ENCODE measurements at places on chromosomes 4 and X.

DNA sequence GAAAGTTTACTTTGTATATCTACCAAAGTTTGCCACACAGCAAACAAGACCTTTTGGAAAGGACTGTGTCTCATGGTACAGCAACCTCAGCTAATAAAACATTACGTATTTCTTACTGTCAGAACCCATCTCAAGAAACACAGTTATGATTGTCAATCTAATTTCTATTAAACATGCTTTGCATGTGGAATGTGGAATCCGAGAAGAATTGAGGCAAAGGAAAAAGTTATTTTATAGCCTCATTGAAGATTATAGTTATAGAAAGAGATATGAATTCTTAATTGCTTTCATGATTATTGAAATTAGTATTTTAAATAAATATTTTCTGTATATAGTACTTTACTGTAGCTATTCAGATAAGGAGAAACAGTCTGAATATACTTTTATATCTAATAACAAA is 5.4 kb downstream of the PCDH7 start:
- DNase-seq = no peak

- DNase-seq = no peak
Observed at GRCh38 chrX:77917294-77917933, 6.9 kb downstream of the ATP7A start.

GRCh38 chr4:72701987-72702819 is 133.2 kb upstream of the ADAMTS3 start:
- DNase-seq = no peak

GRCh38 chr4:133929531-133930239 is 271.9 kb downstream of the PABPC4L start:
- DNase-seq = no peak

DNA sequence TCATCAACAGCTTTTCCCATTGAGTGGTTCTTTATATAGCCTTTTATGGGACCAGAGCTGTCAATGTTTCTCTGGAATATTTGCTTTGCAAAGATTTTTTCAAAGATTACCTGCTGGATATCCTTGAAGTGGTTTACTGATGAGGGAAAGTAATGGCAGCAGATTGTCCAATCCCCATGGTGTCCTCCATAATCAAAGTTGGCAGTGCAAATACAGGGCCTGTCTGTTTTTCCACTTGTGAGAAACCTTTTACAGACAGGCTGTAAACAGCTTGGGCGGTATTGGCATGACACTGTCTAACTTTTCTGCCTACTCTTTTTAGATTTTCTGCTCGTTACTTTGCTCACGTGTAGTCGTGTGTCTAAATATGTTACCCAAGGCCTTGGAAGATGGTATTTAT is 641.9 kb upstream of the NR3C2 start:
- no peak for DNase-seq

GRCh38 chrX:40096395-40097091 is 1.2 kb downstream of the BCOR start:
- DNase-seq = peak; percentile 54

DNA sequence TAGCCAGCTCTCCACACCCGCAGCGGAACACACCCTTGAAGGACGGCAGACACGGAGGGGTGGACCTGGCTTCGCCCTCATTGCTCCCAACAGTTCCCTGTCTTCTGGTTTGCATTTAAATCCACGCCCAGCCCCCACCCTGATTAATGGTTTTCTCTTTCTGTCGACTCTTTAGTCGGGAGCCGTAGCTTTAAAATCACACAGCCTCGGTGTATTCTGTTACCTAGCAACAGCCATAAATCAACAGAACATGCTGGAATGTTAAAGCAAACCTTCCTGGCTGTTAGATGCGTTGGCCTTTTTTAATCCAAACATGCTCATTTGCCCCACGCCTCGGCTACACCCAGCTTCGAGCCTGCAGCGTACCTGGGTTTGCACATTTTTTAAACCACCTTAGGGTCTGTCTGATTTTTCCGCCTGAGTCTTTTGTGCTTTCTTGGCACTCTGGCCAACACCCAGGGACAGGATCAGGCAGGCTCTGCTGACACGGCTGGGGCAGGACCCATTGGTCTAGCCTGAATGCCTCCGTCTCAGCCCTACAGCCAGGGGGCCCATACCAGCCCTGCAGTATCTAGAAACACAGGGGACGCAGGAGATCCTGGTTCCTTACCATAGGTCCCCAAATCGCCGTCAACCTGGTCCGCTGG is 21.4 kb upstream of the PPP2R2C start:
- DNase-seq = no peak

GRCh38 chrX:80306007-80306406 is 114.2 kb upstream of the TENT5D start:
- no peak for DNase-seq

DNA sequence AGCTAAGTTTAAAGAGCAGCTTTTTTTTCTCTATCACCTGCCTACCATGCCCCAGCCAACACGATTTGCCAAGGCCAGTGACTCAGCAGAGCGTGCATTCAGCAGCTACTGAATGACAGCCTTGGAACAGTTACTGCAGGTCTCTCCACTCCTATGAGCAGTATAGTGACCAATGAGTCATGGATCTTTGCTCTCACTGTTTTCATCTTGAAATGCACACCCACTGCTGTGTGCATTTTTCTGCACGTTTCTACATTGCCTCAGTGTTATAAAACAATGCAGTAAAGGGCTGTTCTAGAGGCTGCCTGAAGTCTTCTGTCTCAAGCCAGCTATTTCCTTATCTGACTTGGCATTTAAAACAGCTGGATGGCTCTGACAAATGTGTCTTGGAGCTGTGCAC is 66.0 kb upstream of the C4orf54 start:
- no peak for DNase-seq

- DNase-seq = no peak
Observed at GRCh38 chr4:184950926-184951325, 67.4 kb upstream of the HELT start.

- no peak for DNase-seq
Observed at GRCh38 chr4:104848597-104849225, 298.0 kb upstream of the TET2 start.

DNA sequence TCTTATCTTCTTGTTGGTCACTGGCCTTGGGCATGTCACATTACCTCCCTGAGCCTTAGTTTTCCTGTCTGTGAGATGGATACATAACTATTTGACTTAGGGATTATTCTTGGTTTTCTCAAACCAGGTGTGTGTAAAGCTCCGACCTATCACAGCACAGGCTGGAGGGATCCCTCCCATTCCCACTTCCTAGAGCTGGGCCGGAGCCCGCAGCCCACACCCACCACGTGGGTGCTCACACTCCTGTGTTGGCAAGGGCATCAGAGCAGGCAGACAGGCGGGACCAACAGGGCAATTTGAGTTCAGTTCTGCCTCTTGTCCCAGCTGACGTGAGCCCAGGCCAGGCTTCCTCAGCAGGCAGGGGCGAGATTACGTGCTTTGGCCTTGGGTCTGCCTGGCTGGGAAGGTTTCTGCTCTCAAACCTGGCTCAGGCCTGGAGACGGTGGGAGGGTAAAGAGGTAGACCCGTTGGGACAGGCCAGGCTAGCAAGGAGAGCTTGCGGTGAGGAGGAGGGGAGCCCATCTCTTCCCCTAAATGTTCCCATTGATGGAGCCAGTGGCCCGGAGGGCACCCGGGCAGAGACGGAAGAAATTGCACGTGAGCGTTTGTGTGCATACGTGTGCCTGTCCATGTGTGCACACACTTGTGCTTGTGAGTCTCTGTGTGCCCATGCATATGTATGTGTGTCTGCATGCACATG is 734 bp upstream of the SH3TC1 start:
- DNase-seq = no peak

- no peak for DNase-seq
Observed at GRCh38 chr4:53959343-53960120, 104.9 kb downstream of the CHIC2 start.

- DNase-seq = no peak
Observed at GRCh38 chr4:13162886-13163285, 321.3 kb downstream of the RAB28 start.

GRCh38 chrX:73289039-73289438 is 74.4 kb upstream of the NAP1L2 start:
- DNase-seq = no peak

DNA sequence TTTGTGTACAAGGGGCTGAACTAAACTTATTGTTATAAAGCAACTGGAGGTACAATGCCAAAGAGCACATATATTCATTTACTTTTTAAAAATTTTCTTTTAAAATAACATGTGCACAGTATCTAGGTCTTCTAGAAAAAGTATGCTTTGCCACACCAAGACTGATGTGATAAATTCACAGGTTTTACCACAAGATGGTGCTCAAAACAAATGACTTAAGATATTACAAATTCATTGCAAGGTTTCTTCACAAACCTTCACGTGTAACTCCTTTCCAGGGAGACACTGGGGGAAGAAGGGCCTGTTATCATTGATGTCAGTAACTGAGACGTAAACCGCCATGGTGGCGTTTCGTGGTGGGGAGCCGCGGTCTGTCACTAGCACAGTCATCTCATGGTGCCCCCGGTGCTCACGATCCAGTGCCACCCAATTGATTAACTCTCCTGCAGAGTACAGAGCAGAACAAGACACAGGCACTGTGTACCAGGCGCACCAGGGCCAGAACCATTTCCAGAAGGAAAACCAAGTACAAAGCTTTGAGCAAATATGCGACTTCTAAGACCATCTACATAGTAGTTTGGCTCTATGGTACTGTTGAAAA is 162.2 kb downstream of the DCHS2 start:
- DNase-seq = no peak

GRCh38 chr4:153890761-153891160 is 101.9 kb upstream of the SFRP2 start:
- DNase-seq = no peak

DNA sequence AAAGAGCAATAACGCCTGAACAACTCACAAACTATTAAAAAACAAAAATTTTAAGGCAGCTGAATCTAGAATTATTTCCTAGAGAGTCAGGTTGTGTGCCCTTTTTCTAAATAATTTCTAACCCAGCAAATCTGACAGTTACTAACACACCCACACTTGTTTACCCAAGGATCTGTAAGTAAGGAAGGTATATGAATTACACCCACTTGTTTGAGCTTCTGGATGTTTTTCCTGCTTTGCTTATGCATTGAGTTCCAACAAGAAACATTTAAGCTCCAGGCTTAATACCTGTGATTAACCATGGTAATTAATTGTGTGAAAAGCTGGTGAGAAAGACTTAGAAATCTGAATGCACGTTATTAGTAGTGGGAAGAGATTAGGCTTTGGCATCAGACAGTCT is 1.5 kb downstream of the NIPAL1 start:
- no peak for DNase-seq

DNA sequence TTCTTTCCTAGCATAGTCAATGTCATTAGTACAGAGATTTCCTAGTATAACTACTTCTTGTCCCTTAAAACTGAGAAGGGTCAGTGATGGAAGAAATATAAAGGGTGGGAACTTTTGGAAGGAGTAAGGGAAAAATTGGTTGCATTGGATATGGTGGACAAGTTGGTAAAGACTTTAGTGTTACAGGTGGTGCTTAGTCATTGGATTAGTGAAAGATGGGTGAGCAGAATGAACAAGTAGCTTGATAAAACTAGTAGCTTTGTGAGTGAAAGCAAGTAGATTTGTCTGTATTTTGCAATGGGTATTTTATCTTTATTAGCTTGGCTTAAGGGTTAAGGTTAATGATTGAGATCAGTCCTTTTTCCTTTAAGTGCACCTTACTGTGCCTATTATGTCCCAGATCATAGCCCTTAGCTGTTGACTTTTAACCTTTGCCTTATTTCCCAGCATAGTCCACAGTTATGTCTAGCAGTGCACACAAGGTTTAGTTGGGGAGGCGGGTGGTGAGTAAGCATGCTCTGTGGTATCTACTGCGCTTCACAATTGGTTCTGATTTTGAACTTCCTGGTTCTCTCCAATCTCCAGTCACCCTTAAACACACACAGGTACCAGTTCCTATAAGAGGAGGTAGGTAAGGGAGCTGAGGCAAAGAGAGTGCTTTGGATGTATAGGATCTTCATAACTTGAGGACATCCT is 9.5 kb downstream of the WDR44 start:
- no peak for DNase-seq

- no peak for DNase-seq
Observed at GRCh38 chr4:128322986-128323385, 35.4 kb upstream of the PGRMC2 start.

DNA sequence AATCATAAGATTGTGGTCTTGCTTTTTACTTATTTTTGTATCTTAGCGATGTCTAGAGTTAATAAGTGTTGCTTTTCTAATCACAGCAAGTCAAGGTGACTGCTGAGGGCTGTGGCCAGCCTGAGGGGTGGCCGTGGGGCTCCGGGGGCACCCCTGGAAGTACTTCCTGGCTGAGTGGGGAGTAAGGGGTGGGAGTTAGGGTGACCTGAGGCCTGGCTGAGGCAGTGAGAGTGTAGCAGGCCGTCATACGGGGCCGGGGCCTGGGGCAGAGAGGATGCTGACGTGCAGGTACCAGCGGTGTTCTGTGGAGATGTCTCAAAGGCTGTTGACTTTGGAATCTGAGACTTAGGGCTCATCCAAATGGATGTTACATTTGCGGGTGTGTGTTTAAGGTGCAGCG is 29.3 kb downstream of the PIGG start:
- no peak for DNase-seq

- DNase-seq = no peak
Observed at GRCh38 chrX:133229361-133229760, 11.2 kb upstream of the TFDP3 start.

DNA sequence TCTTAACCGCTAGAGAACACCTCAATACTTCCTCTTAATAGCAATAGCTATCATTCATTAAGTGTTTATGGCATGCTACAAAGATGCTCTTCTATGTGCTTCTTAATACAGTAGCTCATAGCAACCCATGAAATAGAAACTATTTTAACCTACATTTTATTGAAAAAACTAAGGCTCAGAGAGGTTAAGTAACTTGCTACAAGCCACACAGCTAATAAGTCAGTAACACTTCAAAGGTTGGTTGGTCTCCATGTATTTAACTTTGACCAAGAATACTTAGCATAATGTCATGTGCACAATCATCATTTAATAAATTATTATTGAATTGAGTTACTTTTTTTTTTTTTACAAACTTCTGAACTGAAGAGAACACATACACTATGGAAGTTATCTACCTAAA is 36.1 kb downstream of the IL13RA1 start:
- no peak for DNase-seq

- DNase-seq = no peak
Observed at GRCh38 chrX:75673468-75673867, 111.6 kb downstream of the MAGEE2 start.

DNA sequence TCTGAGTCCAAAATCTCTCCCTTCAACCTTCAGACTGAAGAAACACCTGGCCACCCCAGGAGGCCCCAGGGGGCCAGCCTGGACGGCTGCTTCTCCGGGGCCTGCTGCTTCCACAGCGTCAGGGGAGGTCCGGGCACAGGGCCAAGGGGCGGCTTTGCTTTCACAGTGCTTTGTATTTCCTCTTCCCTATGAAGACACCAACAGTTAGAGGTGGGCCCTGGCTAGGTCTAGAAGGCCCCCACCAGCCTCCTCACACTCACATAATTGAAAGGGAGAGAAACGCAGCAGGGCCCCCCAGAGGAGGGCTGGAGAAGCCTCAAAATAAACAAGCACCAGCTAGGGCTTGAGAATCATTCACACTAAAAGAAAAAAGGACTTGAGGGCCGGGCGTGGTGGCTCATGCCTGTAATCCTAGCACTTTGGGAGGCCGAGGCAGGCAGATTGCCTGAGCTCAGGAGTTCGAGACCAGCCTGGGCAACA is 17.8 kb downstream of the SCD5 start:
- DNase-seq = peak; percentile 7

- no peak for DNase-seq
Observed at GRCh38 chrX:29468911-29469494, 746.4 kb upstream of the MAGEB2 start.

Data from activated gamma-delta T cell treated with Interleukin-2 at 50 U/mL for 16 hours (primary cell).